NCI-H1930 (cell line): ENCODE measurements at places on chromosomes 1 and 21.
A peak's percentile ranks its signal among the peaks of the same experiment; 100 is the strongest.

DNA sequence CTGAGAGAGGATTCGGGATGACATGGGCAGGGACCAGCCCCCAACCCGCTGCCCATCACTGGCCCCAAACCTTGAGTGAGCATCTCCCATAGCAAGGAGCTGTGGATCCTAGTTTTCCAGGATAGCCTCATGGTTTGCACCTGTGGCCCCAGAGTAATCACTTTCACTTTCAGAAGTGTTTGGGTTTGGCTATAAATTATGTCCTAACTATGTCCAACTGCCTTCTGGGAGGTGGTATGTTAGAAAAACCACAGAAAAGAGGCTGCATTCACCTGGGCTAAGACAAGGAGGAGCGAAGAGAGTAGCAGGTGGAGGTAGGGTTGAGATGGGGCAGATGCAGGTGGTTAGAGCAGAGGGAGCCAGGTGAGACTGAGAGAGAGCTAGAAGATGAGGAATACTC, 19.4 kb upstream of the CLIC6 start:
- no peak for DNase-seq

GRCh38 chr1:224864006-224864405, 65.5 kb upstream of the DNAH14 start:
- DNase-seq: no peak

DNA sequence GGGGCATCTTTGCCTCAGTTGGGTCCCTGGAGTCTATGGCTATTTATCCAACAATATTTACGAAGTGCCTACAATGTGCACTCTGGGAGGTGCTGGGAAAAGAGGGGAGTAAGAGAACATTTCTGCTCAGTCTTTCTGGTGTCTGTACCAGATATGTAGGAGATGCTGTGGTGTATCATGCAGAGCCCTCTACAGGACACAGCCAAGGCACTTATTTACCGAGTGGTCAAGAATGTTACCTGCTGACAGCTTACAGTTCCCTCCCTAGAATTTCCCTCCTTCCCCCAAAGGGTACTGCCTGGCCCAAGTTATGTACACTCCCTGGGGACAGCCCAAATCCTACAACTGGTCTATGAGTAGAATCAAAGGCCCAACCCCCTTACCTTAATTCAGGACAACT, 177.7 kb downstream of the C1orf94 start:
- DNase-seq: no peak

DNA sequence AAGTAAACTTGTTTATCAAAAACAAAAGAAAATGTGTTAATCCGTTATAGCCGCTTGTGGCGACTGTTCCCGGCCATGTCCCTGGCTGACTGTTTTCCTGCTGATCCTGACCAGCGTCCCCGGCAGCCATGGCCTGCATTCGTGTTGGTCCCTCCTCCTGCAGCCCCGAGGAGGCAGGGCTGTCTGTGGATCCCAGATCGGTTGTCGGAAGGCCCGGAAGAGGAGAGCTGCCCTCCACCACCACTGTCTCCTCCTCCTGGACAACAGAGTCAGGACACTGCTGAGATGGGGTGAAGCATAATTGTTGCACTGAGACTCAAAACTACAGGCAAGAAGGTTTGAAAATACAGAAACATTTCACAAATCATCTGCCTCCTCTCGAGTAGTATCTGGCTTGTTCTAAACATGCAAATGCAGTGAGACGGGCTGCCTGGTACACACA, 3.6 kb upstream of the MXRA8 start:
- DNase-seq: no peak

DNA sequence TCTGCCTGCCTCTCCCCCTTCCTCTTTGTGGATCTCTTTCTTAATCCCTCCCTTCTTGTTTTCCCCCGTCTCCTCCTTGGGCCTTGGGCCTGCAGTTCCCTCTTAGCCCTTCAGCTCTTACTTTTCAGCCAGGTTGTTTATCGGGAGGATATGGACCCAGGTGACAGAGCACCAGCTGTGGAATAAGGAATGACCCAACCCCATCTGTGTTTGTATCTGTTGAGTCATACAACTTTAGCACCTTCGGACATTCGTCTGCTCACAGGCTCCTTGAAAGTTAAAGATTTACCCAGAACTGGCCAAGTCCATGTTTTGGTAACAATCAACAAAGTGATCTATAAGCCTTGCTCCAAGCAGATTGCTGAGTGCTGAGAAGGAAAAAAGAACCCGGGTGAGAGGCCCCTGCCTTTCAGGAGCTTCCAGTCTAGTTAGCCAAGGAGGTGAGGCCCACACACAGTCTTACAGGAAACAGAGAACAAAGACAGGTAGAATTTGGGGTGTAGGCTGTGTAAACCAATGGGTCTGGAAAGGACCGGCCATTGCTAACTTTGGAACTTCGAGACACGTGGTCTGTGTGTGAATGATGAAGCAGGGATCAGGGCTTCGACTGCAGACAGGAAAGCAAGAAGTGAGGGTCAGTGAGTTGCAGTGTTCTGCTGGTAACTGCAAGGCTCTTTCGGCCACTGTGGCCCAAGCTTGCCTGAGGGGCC, 66.7 kb upstream of the F3 start:
- no peak for DNase-seq

DNA sequence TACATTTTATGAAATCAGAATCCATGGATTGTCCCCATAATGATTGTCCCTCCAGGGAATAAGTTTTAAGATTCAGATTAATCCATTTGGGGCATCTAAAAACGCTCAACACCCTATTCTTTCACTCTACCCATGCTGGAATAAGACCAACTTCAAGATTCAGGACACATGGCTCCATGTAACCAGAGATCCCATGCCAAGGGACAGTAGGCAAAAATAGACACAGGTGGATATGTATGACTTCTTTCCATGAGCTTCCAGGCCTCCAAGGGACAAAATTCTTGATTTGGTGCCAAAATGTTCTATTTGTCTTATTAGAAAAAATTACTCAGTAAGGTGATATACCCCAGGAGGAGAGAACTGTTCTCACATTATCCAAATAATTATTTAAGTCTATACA, 178.8 kb downstream of the NRIP1 start:
- no peak for DNase-seq

DNA sequence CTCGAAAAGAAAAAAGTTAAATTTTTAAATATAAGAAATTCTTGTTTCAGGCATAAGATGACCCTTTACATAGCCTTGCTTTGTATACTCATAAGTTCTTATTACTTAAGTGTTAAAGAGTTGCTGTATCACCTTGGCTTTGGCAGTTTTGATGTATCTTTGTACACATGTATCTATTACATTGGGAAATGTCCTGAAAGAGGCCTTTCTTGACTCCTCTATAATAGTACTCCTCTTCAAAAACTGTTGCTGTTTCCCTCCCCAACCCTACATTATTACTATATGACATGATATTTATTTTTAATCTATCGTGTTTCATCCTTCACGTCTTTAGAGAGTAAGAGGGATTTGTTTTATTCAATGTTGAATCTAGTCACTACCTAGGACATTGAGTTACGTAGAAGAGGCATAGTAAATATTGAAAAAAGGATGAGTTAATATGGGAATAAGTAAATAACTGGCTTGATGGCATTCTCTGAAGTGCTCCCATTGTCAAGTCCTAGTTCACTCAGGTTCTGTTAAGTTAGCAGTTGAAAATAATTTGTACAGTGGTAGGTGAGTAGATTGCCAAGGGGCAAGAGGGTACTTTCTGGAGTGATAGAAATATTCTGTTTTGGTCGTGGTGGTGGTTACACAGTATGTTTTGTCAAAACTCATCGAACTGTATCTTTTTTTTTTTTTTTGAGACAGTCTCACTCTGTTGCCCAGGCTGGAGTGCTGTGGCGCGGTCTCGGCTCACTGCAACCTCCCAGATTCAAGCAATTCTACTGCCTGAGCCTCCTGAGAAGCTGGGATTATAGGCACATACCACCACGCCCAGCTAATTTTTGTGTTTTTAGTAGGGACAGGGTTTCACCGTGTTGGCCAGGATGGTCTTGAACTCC, 8.2 kb downstream of the THRAP3 start:
- no peak for DNase-seq

DNA sequence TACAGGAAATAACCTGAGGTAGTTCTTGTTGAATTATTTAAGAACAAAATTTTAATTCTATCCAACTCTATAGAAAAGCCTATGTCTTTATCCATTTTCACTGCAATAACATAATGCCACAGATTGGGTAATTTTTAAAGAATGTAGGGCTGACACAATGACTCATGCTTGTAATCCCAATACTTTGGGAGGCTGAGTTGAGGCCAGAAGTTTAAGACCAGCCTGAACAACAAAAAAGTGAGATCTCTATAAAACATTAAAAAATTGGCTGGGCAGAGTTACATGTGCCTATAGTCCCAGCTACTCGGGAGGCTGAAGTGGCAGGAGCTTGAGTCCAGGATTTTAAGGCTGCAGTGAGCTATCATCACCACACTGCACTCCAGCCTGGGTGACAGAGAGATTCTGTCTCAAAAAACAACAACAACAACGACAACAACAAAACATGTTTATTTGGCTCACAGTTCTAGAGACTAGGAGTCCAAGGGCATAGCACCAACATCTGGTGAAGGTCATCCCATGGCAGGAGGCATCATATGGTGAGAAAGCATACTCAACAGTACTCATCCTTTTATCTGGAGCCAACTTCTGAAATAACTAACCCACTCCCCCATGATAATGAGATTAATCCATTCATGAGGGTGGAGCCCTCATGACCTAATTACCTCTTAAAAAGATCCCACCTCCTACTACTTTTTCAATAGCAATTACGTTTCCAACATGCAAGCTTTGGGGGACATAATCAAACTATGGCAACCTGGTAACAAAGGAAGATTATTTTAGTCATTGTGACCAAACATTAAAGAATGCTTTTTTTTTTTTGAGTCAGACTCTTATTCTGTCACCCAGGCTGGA, 59.6 kb downstream of the ABL2 start:
- no peak for DNase-seq

DNA sequence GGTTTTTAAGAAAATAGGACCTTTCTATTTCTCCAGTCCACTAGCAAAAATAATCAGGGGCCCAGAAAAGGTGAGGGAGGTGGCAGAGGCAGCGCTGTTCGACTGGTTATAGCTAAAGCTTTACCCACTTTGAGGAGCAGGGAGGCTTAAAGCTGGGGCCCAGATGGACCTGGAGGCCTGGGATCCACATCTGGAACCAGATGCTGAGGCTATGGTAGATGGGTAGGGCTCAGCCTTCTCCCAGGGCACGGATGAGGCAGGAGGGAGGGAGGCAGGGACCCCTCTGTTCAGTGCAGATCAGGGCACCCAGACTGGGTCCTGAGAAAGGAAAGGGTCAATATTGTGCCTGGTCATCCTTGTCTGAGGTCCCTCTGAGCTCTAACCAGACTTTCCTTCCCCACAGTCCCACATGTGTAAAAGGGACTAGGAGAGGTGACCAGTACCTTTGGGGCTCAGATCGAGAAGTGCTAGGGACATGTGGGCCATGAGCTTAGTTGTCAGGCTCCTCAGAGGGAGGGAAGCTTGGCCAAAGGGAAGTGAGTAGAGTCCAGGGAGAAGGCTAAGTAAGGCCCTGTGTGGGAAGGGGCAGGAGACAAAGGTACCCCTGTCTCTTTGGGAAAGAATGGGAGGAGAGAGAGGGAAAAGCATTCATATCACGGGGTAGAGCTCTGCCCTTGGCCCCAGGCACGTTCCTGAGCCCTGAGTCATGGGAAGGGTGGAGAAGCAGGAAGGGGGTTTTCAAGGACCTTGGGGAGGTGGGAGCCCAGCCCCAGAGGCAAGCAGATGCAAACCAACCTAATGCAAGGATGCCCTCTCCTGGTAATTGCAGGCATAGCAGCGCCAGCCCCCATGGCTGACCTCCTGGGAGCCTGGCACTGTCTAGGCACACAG, 15.4 kb downstream of the LMNA start:
- DNase-seq: peak; percentile 26

- DNase-seq: no peak
Measured at GRCh38 chr1:221100611-221101010, 221.4 kb downstream of the HLX start.

DNA sequence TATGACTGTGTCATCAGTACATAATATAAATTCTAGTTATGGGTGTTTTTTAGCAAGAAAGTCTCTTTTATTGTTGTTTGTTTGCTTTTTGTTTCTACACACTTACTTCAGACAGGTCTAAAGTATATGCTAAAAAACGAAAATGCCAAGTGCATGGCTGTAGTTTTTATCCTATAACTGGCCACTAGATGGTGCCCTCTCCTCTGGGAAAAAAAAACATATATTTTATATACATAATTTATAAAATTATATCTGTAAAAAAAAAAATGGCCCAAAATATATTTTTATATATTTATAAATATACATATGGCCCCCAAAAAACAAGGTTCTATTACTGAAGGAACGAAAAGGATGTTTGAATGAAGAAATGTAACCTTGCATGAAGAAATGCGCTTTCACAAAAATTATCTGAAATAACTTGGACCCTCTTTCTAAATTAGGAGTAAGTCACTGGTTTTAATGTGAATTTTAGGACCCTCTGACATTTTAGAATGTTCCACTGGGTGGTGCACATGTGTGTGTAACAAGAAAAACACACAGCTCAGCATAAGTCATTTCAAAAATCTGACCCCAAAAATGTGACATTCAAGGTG, 93.5 kb downstream of the TTLL7 start:
- DNase-seq: no peak

GRCh38 chr21:40200946-40201345, 333.7 kb downstream of the PCP4 start:
- DNase-seq: no peak

DNA sequence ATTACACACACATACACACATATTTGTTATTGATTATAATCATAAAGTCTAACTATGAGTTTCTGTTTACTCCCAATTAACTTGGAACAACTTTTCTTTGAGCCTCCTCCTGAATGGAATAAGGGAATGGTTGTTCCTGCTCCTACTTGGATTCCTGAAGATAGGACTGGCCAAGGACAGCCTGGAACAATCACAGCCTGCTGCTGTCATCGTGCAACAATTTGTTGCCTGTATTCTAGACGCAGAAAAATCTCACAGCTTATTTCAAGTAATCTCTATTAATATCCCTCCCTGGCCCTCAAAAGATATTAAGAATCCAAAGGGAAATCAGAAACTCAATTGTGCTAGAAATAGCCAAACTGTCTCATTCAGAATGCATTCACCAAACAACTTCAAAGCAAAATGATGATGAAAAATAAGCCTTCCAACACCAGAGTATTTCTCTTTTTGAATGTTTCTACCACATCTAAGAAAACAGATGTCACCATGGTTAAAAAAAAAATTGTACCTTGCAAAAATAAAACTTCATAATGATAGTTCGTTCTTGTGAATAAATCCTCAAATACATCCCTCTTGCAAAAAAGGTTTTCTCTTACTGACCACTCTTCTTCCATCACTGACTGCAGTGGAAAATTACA, 30.9 kb downstream of the RCAN1 start:
- no peak for DNase-seq

DNA sequence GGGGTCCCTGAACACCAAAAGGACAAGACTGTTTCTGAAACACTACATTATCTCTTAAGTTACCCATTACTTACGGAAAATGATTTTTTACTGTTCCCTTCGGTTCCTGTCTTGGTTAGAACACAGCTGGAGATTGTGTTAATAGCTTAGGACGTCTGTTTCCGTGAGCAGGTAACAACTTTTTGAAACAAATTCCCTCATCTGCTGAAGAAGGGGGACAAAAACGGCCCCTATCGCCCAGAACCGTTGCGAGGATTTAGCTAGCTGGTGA, 67.8 kb downstream of the SLC35A3 start:
- no peak for DNase-seq
